ENCODE measurements at places on chromosomes 1 and 21.

DNA sequence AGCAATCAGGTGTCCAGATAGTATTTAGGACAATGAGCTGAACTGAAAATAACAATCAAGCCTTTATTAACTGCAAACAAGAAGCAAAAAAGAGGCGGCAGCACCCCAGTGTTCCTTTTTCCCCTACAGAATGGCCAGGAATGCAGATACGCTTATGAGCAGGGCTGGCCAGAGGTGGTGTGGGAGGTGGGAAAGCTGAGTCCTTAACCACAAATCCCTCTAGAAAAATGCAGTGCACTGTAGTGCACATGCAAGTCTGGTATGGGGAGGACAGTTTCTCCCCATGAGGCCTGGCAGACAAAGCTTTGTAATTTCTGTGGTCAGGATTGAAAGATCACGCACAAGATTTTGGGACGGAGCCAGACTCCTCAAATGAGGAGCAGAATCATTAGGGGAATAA lies 10.7 kb upstream of the IFNAR1 start:
- DNase-seq: no peak

DNA sequence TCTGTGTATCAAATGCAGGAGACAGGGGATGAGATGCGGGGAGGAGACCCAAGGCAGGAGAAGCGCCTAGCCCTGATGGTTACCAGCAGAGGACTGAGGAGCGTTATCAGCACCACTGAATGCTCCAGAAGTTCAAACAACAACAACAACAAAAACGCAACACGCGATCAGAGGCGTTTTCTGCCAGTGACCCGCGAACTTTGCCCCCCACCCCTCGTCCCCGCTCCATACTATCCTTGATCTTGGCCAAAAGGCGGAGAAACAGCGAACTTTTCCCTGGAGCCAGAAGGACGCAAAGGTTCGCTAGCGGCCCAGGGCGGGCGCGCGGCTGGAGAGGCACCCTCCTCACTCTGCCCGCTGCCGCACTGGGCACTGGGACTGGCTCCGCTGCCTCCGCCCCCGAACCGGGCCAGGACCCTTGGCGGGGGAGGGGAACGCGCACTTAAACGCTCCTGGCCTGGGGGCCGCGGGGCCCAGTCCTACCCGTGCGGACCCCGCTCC lies 699 bp downstream of the ECHDC2 start:
- no peak for DNase-seq

DNA sequence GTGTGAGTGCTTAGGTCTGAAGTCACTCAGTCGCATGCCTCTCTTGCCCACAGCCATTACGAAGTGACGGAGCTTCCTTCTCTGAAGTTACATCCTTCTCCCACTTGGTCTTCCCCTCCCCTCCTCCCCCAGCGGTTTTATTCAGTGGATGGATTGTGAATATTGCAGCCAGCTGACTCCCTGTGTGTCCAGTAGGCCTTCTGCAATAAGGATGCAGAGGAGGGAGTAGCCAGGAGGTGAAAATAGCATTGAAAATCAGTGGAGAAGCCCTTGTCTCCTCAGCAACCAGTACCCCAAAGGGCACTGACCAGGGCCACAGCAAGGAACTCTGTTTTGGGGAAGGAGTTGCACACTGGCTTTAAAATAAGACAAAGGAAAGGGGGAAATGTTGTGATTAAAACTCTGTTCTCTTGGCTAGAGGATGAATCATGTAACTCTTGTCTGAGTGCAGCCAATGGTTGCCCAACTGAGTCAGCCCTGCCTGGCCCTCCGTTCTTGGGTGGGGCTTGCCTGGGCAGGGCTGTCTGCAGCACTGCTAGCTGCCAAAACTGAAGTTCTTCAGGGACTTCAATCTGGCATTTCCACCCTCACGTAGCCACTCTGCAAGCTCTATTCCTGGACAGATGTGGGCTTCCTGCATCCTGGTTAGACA lies 4.3 kb downstream of the S100A10 start:
- DNase-seq: no peak

GRCh38 chr21:43340491-43341377 lies 86.2 kb downstream of the SIK1 start:
- DNase-seq: no peak

DNA sequence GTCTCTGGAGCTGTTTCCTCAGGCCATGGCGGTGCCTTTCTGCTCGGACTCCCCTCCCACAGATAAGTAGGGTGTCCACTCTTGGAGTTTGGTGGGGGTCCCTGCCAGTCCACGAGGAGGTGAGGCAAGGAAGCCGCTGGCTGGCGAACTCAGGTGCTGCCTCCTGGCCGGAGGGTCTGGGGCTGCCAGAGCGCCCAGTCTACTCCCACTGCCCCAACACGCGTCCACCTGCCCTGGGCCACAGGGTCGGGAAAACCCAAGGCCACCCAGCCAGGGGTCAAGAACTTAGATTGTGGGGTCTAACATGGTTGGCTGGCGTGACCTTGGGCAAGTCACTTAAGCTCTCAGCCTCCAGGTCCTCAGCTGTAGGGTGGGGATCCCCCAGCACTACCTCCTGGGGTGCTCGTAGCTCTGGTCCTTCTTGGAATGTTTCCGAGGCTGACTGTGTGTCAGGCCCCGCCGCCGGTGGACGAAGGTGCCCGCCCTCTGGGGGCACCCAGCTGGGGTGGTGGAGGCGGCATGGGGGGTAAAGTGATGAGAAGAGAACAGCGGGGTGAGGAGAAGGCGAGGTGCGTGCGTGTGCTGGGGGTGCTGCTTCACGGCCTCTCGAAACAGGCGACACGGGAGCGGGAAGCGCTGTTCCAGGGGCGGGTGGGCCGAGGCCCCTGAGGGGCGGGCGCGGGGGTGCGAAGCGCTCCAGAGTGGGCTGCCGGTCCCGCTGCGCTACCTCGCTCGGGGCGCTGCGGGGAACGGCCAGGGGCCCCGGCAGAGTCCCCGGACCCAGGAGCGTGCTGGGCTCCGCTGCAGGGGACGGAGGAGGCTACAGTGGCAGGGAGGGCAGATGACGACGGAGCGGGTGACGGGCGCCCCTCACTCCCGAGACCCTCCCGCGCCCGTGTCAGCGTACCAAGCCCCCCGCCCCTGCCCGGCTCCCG lies 1.2 kb downstream of the SH2D5 start:
- no peak for DNase-seq

- no peak for DNase-seq
These were observed 91.6 kb upstream of the TTC39A start for GRCh38 chr1:51421964-51422363.

GRCh38 chr1:163442895-163443294 lies 121.1 kb downstream of the NUF2 start:
- no peak for DNase-seq

GRCh38 chr21:17387030-17387617 lies 125.7 kb upstream of the CXADR start:
- DNase-seq: no peak

DNA sequence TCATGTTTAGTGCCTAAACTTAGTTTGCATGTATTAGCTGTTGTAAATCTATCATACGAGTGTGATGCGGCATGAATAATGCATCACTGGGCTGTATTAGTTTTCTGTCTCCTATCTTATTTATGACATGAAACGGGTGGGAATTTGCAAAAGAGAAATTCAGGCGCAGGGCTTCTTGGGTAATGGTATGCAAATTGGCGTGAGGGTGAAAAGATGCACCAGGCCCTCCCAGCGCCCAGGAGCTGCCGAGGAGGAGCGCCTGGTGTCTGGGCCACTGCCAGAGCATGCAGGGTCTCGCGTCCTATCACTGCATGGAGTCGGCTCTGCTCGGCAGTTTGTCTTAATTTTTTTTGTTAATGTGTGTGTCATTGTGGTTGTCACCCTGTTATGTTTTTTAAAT lies 82.9 kb upstream of the ACTL8 start:
- DNase-seq: no peak

GRCh38 chr1:241645199-241645598 lies 5.0 kb upstream of the CHML start:
- DNase-seq: no peak

Measured in stimulated activated CD4-positive, alpha-beta T cell treated with anti-CD3 and anti-CD28 coated beads, Interleukin-1b, Interleukin-23, amount 100 ng/mL, for 1 hour (primary cell).